Activated CD8-positive, alpha-beta memory T cell treated with anti-CD3 and anti-CD28 coated beads for 1 hour (primary cell): ENCODE measurements at places on chromosomes 7 and 10.

DNA sequence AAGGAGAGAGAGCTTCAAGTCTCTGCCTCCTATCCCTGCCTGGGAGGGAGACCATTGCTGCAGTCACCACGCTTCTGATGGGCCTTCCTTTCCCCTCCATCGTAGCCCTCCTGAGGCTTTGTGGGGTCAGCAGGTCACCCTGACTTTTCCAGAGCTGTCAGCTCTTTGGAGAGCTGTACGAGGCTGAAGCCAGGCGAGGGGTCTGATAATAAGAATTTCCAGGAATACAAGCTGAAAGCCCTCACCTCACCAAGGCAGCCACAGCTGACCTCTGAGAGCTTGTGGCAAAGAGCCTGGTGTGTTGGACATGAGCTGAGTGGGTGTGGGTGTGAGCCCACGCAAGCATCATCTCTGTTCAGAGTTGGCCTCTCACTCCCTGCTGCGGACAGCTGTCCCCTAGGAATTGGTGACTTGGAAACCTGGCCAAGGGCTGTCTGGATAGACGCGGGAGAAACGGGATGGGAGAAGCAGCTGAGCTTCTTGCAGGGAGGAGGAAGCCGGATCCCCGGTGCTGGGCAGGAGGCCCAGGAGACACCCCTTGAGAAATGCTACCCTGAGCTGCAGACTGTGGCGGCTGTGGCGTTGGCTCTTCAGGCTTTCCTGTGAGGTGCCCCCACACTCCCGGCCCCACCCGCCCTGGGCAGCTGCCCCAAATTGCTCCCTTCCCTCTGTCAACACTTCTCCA, 122.1 kb upstream of the BTBD16 start:
- DNase-seq: no peak

- DNase-seq: no peak
Measured at GRCh38 chr7:21426286-21427181, 1.3 kb upstream of the SP4 start.

- no peak for DNase-seq
Measured at GRCh38 chr10:70041016-70041415, 11.6 kb upstream of the MACROH2A2 start.

- DNase-seq: no peak
Measured at GRCh38 chr7:23184709-23185359, 3.0 kb downstream of the NUP42 start.

DNA sequence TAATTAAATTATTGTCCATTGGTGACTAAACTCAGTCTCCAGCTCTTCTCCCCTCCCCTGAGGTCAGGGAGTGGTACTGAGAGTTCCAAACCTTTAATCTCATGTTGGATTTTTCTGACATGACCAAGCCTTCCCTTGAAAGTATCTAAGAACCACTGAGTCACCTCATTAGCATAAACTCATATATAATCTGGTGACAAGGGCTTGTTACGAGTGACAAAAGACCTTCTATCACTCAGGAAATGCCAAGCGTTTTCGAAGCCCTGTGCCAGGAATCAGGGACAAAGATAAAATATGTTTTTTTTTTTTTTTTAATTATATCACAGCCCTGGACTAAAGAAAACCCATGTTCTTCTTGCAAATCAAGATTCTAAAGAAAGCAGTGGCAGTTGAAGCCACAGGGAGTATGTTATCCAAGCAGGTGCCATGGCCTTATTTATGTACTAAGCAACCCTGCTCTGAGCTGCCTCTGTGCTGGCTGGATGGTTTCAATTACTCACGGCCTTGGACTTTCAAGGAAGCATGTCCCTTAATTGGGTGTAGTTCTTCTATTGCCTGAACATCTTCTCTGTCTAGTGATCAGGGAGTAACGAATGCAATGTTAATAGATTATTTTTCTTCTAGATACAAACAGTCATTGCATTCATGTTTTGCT, 169.0 kb upstream of the PRKCQ start:
- DNase-seq: no peak

- no peak for DNase-seq
Measured at GRCh38 chr10:75395066-75395931, 6.3 kb downstream of the ZNF503 start.

DNA sequence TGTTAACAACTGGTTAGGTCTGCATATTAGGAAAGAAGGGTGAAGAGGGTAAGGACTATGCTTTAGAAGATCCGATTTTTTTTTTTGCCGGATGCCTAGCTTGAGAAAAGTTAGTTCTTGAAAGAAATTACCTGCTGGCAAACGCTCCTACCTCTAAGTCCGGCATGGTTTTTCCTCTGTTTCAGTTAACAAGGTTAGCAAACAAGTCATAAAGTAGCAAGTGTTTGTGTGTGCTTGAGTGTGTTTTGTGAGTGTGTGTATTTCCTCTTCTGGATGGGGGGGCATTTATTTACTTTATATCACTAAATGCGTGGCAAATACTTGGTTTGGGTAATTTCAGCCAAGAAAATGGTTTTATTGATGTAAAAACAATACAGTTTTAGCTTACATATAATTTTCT, 195.6 kb downstream of the SUGCT start:
- DNase-seq: no peak

DNA sequence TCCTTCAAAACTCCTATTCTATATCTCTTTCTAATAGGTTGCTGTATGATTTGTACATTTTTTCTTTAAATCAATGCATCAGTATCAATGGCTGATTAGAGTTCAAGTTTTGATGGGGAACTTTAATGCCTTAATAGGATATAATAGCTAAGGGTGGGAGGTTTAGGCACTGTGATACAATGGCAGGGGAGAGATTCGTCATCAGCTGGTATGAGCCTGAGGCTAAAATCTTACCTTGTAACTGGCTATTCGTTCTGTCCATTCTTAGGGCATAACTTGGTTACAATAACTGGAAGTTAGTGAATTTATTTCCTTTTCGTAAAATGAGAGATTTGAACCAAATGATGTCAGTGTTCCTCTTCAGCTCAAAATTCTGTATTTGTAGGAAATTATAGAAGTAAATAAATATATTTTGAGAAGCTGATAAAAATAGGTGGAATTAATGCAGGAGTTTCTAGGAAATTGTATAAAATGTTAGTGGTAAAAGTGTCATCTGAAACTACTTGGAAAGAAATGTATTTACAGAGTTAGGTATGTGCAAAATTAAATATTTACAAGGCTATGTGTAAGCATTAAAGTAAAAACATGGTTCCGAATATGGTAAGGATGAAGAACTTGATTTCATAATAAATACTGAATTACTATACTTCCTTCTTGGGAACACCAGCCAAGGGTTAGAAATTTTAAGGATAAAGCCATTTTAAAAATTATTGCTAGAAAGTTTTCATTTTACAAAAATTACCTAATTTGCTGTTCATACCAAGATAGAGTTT, 27.5 kb upstream of the NAMPT start:
- DNase-seq: no peak

GRCh38 chr7:803243-803635, 29.0 kb upstream of the SUN1 start:
- DNase-seq: no peak

- DNase-seq: no peak
Measured at GRCh38 chr7:32506266-32507054, 11.2 kb downstream of the AVL9 start.

DNA sequence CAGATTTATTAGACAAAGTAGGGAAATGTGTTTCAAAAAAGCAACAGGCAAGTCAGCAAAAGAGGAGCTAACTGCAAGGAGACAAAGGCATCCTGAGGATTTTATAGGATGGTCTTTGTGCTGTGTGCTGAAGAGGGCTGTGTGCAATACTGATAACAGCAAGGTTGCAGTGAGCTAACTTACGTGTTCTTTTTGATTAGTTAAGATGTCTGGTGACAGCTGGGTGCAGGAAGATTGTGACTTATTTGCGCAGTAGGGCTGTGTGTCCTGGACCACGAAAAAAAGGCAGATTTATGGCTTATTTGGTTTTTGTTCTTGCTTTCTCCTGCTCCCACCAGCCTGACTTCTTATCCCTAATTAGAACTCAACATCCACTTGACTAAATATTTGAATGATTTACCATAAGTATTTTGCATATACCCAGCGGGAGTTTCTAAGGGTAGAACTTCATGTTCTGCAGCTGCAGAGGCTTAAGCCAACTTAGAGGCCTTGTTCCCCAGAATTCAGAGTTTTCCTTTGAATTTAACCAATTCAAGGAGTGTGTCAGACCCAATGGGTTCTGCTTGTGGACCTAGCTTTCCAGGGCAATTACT, 119.0 kb downstream of the ANKRD26 start:
- no peak for DNase-seq

DNA sequence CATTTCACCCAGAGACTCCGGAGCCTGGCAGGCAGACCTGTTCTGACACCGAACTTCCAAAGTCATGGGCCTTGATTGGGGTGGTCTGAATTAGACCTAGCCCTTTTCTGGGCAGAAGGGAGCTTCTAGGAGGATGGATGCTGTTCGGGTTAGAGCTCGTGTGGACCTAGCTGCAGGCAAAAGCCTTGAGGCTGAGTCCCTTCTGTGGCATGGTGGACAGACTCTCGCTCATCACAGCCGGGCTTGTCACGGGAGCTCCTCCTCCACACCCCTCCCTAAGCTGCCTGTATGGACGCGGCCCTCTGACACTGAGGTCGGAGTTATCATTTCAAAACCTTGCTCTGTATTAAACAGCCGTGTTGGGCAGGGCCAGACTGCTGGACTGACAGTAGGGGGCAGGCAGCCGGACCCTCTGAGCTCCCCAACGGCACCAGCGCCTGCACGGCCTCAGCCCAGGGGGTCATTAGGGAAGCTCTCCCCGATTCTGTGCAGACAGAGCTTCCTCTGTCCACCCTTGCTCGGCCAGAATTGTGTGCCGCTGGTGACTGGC, 2.2 kb downstream of the IRF5 start:
- DNase-seq: no peak

DNA sequence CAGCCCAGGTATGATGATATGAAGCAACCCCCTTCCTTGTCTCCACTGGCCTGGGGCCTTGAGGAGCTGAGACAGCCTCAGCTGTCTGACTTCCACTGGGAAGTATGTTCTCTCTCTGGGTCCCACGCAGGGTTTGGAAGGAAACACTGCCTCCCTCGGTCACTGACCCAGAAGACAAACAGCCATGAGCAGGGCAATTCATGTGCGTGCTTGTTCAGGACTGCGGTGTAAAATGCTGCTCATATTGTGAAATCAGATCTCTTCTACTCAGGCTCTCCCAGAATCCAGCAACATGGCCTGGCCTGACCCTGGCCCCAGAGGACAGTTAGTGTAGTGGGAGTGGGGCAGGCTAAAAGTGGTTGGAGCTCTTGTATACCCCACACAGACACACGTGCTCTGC, 2.8 kb downstream of the CLCN1 start:
- DNase-seq: no peak

DNA sequence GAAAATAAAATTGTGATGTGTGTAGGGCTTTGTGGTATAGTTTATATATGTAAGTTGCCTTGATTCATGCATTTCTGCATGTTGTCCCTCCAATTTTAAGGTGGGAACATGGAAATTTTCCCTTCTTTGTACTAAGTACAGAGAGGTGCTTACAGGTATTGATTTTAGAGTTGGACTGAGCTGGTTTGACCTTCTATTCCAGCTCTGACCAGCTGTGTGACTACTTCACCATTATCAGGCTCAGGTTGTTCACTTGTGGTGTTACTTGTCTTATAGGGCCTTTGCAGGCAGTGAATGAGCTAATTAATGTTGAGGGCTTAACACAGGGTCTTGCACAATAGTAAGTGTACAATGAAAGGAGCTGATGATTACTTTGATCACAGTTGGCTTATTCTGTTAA, 16.3 kb downstream of the ZNF804B start:
- DNase-seq: no peak

- no peak for DNase-seq
Measured at GRCh38 chr10:112223725-112224124, 40.2 kb upstream of the GPAM start.

DNA sequence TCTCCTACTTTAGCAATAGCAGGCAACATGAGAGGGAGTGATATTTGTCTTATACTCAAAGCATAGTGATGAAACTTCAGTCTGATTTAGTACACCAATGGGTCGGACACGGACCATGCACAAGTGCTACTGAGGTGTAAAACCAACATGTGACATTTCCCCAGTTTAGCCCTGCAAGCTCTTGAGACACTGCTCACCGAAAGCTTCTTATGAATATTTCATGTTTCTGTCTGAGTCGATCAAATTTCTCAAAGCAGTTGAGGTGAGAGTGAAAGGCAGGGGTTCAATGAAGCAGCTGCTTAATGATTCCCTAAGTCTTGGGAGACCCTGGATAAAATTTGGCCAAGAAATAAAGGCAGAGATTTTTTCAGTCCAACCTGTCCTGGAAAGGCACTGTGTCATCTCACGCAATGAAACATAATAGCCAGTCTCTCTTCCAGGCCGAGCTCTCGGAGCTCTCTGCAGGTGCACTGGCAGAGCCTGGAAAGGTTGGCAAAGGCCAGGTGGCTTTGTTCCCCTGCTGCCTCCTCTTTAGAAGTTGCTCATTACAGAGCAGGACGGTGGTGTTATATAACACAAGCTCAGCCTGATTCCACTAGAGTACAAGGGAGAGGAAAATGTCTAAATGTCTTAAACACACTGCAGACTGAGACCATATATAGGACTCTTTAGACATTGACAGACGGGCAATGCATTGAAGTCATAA, 33.9 kb upstream of the XPNPEP1 start:
- no peak for DNase-seq

- no peak for DNase-seq
Measured at GRCh38 chr7:91165846-91166230, 98.4 kb upstream of the FZD1 start.

- DNase-seq: no peak
Measured at GRCh38 chr10:61452655-61453641, at the start of gene TMEM26. TMEM26 (minus strand) TSS chr10:61453381; CDS start chr10:61453081, 300 bp downstream.

DNA sequence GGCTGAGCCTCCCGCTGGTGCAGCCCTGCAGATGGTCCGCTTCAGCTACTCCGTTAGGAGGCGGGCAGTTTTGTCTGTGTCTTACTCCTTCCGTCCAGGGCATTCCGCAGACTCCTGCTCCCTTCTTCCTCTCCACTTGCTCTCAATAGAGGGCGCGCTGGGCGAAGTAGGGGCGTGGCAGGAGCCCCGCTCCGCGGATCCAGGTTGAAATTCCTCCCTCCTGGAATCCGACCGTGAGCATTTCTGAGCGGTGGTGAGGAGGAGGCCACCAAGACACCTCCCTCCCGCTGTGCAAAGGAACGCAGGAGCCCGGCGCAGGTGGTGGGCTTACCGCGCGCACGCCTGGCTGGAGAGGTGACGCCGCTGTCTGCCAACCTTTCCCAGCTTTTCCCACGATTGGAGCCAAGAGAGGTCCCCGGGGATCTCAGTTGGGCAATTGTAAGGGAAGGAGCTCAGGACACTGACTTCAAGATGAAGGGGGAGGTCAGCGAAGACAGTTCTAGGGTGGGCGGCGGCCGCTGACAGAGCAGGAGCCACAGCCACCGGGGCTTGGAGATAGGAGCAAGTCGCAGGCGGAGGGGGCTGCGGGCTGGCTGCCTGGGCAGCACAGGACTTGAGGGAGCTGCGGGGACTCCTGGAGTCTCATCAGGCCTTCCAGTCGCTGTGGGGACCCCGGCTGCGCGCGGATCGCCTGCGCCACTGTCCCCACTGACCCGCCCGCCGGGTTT, 1011.3 kb downstream of the XPNPEP1 start:
- DNase-seq: no peak

GRCh38 chr7:40162516-40162915, 27.7 kb downstream of the SUGCT start:
- DNase-seq: no peak
